ENCODE measurements at places on chromosomes 5 and 9.

DNA sequence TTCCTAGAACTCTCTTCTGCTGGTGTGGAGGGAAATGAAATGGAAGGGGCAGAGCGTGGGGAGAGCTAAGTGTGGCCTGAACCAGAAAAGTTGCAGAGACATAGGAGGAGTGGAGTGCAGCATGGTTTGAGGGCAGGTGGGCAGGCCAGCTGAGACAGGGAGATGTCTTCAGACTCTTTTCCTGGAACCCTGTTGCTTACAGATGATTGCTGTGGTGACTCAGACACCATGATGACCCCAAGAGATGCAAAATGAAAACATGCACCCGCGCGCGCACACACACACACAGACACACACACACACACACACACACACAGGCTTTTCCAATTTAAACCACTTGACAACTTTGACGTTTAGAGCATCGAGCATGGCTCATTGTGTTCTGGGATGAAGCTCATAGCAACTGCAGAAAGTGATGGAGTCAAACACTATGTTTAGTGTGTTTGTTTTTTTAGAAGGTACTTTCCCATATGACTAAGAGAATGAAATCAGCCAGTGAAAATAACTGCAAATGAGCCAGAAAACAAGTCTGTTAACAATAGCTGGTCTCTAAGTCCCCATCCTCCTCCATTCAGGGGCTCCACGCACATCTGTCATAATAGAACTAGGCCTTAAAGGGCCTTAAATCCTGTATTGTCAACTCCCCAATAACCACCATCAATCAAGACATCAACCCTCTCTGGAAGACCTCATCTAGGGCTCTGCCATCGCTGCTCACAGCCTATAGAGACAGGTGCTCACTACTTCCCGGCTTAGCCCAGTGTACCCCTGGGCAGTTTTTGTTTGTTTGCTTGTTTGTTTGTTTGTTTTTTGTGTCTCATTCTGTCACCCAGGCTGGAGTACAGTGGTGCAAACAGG, 9.6 kb downstream of the TMOD1 start:
- DNase-seq = no peak

DNA sequence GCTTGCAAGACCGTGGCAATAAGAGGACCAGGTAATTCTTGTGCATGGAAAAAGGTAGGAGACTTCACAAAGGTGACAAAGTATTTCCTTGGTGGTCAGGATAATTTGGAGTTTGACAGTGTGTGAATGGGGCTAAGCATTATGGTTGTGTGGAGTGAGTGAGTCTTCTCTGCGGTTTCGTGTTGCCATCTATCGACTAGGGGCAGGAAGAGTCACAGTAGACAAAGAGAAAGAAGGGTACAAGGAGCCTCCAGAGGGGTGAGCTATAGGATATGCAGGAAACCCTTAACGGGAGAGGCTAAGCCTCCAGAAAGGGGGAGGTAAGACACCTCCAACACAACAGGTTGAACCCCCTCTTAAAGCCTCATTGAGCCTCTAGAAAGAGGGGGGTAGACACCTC, 64.0 kb upstream of the RANBP6 start:
- peak; percentile 16 for DNase-seq

- peak; percentile 32 for DNase-seq
Measured at GRCh38 chr9:131733541-131734061, 6.3 kb downstream of the RAPGEF1 start.

DNA sequence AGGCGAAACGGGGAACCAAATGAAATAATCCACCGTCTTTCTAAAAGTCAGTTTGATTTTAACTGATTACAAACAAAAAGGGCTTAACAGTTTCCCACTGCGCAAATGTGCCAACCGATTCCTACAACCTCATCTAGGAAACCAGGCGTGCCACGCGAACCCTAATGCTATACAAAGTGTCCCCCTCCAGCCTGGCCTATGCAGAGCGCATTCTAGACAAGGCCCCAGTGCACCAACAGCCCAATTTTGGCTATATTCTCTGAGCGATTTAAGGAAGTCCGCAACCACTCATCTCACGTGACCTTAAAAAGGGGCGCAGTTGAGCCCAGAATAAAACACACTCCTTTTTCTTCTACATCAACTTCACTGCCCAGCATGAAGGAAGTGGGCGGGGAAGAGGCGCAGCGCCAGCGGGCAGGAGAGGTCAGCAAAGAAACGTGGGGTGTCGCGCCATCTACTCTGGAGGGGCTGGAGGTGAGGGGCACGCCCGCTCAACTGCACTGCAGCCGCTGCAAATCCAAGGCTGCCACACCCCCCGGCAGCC, 779 bp downstream of the FAM13B start:
- peak; percentile 18 for DNase-seq

DNA sequence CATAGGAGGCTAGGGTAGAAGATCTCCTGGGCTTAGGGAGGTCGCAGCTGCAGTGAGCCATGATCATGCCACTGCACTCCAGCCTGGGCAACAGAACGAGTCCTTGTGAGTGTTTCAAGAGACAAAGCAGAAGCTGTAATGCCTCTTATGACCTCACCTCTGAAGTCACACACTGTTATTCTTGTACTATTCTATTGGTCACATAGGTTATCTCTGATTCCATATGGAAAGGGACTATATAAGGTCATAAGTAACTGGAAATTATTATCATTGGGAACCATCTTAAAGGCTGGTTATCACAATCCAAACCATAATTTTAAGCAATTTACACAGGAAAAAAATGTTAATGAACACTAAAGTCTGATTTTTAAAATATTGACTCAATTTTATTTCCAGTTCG, 17.9 kb upstream of the AFF4 start:
- DNase-seq = no peak

DNA sequence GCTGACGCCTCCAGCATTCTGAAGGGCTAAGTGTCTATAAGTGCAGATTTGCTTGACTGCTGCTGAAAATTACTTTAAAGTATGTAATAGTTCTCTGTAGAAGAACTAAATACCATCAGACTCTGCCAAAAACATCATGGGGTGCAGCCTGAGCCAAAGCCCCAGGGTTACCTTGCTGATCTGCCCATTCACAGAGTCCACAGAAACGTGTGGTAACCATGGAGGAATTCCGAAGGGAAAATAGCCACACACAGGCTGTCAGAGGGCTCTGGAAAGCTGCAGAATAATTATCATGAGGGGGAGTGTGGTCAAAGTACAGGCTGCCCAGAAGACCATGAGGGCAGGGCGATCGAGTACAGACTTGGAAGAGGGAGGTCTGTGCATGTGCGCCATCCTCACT, 36.4 kb downstream of the RETREG1 start:
- no peak for DNase-seq

- DNase-seq = no peak
Measured at GRCh38 chr5:554284-554988, 30.2 kb upstream of the SLC9A3 start.

DNA sequence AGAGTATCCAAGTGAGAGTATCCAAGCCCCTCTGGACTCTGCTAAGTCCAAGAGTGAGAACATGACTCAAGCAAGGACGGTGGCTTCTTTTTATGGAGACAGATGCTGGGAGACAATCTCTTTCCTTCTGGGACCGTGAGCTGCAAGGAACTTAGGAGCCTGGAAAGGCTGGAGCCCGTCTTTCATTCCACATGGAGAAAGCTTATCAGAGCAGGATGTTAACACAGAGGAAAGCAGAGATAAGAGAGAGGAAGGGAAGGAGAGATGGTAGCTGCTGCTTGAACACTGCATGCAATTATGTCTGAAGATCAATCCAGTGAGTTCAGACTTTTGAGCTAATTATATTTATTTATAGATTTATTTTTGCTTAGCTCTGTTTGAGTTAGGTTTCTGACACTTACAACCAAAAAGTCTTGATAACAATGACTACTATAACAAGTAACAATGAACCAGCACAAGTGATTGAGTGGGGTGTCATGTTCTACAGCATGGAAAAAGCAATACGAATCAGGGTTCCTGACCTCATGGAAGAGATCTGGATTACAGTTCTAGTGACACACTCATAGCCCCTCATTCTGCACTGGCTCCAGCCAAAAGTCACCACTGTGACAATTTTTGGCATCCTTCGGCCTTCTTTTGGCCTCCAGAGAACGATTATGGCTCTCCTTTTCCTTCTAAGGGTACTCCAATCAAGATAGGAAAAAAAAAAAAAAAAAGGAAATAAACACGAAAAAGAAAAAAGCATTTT, 71.5 kb downstream of the PRLR start:
- no peak for DNase-seq

GRCh38 chr5:126931963-126932660, 98.2 kb downstream of the MARCHF3 start:
- DNase-seq = no peak

- no peak for DNase-seq
Measured at GRCh38 chr5:126208691-126209090, 214.5 kb upstream of the GRAMD2B start.

DNA sequence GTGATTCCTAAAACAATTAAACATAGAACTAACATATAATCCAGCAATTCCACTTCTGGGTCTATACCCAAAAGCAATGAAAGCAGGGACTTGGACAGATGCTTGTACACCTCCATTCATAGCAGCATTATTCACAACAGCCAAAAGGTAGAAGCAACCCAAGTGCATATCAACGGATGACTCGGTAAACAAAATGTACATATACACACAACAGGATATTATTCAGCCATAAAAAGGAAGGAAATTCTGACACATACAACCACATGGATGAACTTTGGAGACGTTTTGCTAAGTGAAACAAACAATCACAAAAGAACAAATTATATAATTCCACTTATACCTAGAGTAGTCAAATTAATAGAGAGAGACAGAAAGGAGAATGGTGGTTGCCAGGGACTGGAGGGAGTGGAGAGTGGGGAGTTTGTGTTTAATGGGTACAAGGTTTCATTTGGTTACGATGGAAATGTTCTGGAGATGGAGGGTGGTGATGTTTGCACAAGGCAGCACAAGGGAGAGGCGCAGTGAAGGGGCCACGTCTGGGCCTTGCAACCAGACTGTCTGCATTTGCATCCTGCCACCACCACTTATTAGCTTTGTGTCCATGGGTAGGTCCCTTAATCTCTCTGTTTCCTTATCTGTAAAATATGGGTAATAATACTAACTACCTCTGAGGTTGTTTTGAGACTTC, 36.3 kb upstream of the RLN1 start:
- DNase-seq = peak; percentile 56

DNA sequence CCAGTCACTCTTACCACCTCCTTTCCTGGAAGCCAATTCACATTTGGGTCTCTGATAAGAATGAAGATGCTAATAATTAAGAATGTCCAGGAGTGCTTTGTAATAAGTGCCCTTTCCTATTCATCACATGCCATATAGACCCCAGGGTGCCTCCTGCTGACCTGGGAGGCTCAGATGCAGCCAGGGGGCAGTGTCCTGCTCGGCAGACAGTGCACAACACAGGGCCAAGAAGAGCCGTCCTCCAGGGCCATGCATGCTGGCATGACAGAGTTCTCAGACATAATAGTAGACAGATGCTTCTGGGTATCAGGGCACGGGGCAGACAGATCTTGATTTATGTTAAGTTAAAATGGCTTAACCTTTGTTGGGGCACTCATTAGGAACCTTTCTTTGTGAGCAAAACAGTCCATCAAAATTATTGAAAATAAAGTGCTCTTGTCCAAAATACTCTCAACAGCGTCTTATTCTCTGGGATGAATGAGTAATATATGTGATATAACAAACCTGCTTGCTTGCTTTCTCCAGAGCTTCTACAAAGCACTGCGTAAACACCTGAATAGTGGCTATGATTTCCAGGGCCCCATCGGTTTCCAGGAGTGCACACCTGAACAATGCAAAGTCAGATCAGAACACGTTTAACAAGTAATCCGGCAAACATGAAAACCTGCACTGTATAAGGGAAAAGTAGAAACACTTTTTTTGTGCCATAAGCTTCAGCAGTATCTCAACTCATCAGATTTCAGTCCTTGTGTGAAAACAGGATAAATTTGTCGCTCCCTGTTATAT, 192.7 kb downstream of the FANCC start:
- peak; percentile 14 for DNase-seq

DNA sequence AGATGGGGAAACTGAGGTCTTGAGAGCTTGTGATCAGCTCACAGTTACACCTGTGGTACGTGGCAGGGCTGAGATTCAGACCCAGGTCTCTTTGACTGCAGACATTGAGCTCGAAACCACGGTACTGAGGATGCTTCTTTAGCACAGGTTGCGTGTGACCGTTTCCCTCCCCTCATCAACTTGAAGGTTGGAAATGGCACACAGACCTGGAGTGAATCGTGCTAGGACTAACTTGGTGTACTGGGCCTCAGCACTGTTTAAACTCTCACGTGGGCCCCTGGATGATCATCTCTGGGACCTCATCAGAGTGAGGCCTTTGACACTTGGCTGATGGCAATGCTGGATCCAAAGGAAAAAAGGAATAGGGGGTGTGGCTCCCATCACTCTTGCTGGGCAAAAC, 106.0 kb downstream of the MVB12B start:
- DNase-seq = no peak

GRCh38 chr9:76766126-76766525, 1.9 kb downstream of the PCA3 start:
- no peak for DNase-seq

- DNase-seq = no peak
Measured at GRCh38 chr9:93098236-93098946, 2.4 kb downstream of the CARD19 start.

- DNase-seq = no peak
Measured at GRCh38 chr5:41547991-41548390, 37.6 kb upstream of the PLCXD3 start.

- no peak for DNase-seq
Measured at GRCh38 chr9:115133649-115134048, 15.7 kb upstream of the TNC start.

DNA sequence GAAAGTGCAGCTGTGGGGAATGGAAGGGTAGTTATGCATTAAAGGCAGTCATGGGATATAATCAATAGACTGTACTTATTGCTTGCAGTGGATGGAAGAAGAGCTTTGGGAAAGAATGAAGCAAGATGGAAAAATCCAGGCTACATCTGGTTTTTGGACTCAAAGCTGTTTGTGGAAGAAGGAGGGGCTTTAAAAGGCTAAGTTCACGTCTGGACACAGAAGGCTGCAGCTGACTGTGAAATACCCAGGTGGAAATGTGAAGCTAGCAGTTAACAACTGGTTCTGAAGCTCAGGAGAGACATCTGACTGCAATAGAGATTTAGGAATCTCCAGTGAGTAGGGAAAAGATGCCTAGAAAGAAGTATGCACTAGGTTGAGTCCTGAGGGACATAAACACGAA, 43.2 kb upstream of the TIMD4 start:
- no peak for DNase-seq

DNA sequence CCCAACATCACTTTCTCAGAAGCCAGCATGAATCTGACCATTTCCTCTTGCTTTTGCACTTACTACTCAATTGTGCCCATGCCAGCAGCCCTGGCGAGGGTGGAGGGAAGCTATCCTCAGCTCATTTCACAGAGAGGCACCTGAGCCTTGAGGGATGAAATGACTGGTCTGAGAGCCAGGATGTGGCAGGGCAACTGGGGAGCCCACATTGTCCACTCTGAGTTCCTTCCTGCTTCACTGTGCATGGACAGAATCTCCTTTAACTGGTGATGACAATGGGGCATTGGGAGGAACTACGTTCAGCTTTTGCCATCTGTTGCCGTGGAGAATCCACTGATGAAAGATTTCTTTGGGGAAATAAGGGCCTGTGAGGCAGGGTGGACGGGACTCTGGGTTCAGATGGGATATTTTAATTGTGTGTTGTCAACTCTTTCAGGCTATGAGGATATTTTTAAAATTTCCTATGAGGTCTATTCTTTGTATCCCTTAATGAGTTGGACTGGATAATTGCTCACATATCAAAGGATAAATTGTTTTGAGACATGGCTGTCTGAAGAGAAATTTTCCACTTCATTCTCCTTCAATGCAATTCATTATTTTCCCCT, 78.3 kb downstream of the TNC start:
- no peak for DNase-seq

- no peak for DNase-seq
Measured at GRCh38 chr5:163079618-163080017, 357.8 kb upstream of the CCNG1 start.

- DNase-seq = no peak
Measured at GRCh38 chr5:139810341-139811273, 15.0 kb downstream of the PSD2 start.
